ENCODE measurements at places on chromosomes 1 and 21.

- DNase-seq: no peak
Measured at GRCh38 chr1:239483391-239483790, 97.0 kb downstream of the CHRM3 start.

- no peak for DNase-seq
Measured at GRCh38 chr1:239243006-239243405, 143.4 kb upstream of the CHRM3 start.

- DNase-seq: no peak
Measured at GRCh38 chr1:23568608-23569383, 9.5 kb upstream of the ID3 start.

DNA sequence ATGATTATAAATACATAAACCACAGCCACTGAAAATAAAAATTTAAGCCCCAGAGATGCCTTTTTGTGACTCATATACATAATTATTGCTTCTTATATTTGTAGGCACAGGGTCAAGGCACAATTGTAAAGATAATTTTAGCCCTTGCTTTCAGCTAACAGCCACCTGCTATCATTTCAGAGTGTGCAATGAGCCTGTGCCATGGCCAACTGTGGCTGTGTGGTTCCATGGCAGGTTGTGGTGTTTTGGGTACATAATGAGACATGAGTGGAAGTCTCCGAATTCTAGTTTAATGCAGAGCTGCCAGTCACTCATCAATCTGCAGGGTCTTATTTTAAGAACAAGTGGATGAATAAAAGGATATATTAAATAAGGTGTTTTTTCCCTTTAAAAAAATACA is 346.9 kb upstream of the SNX7 start:
- DNase-seq: no peak

DNA sequence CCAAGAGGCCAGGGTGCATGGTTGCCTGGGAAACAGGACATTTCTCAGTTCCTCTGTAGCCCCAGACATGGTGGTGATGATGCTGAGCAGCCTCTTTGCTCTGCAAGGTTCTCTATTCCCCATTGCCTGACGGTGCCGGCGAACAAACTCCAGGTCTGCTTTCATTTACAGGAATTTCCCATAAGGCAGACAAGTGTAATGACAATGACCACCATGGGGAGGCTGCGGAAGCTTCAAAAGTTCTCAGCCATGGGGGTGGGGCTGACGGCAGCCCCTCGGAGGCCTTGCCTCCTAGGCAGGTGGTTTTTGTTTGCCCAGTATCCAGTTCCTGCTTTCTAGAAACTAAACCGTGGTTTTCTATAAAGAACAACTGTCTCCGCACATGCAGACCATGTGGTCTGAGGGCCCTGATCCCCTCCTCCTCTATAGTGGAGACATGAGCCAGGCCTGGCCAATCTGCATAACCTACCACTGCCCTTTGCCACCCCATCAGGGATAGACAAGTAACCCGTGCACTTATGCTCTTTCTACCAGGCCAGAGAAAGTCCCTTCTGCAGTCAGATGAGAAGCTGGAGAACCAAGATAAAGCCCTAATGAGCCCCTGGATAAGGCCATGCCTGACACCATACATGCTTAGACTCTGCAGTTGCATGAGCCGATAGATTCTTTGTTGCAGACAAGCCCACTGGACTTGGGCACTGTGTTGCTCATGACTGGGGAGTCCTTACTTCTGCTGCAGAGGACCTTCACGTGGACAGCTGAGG is 54.1 kb downstream of the LDLRAD2 start:
- DNase-seq: no peak

DNA sequence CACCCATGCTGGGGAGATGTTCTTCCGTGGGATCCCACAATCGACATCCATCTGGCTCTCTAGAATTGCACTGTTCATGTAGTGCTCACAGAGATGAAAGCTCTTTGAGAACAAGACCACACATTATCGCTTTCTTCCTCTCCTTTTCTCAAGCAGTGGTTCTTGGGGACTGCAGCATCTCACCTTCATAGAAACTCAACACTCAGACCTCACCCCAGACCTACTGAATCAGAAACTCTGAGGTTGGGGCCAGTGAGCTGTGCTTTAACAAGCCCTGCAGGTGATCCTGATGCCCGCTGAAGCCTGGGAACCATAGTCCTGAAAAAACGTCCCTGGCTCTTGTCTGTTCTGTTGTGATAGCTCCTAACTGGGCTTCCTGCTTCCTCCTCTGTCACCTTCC is 251.3 kb upstream of the FGGY start:
- DNase-seq: no peak

GRCh38 chr1:211092955-211093354 is 41.0 kb downstream of the KCNH1 start:
- DNase-seq: no peak

- DNase-seq: no peak
Measured at GRCh38 chr1:117036018-117036461, 24.1 kb upstream of the TTF2 start.

GRCh38 chr1:197438010-197438790 is 170.1 kb downstream of the CRB1 start:
- no peak for DNase-seq

GRCh38 chr1:216325946-216326345 is 97.3 kb downstream of the USH2A start:
- no peak for DNase-seq

GRCh38 chr1:180922631-180923015 is 9.9 kb downstream of the KIAA1614 start:
- DNase-seq: no peak

- no peak for DNase-seq
Measured at GRCh38 chr1:95263450-95263849, 29.4 kb downstream of the RWDD3 start.

DNA sequence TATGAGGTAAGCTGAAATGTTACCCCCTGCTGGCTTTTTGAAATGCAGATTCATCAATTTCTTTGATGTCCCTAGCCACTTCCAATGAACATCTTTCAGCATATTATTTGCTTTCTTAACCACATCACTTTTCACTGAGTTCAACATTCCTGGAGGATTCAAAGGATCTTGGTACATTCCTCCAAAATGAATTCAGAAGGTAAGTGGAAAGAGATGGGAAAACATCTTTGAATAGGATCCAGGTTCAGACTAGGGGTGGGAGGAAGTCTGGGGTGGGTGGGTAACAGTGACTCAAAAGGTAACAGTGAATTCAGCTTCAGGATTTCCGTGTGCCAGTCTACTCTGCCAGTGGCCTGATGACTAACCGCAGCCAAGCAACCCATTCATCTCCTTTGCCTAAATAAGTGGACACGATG is 180.7 kb downstream of the ZC3H11B start:
- no peak for DNase-seq

GRCh38 chr1:204634260-204634910 is 51.2 kb downstream of the LRRN2 start:
- no peak for DNase-seq

DNA sequence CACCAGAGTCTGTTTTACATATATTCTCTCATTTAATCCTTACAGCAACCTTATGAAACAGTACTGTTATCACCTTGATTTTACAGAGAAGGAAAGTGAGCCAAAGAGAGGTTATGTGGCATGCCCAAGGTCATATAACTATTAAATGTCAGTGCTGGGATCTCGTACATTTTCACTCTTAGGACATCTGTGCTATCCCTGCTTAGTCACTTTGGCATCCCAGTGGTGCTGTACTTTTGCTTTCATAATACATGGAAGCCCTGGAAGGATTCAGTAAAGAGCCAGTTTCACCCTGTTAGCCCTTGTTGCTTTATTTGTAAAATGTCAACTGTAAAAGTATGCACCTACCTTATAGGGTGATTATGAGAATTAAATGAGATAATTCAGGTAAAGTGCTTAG is 104.4 kb downstream of the NFIA start:
- DNase-seq: no peak

DNA sequence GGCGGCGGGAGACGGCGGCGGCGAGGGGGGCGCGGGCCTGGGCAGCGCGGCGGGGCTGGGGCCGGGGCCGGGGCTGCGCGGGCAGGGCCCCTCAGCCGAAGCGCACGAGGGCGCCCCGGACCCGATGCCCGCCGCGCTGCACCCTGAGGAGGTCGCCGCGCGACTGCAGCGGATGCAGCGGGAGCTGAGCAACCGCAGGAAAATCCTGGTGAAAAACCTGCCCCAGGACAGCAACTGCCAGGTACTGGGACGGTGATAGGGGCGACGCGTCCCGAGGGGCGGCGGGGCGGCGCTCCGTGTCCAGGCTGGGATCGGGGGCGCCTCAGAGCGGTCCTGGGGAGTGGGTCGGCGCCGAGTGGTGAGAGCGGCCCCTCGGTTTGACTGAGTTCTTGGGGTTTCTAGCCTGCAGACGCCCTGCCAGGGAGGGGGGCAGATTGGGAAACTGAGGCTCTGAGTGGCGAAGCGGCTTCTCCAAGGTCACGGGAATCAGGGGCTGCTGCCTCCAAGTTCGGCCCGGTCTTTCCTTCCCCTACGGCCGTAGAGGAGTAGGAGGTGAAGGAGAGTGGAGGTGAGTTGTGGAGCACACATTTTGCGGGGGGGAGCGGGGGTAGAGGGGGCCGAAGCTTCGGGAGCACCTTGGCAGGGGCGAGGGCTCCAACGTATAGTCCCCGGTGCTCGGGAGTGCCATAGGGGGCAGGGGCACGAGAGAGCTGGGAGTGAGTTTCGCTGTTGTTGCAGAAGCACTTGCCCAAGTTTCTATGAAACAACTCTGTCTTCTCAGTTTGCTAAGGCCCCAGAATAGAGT is 508 bp downstream of the RAVER2 start:
- DNase-seq: peak; percentile 14

GRCh38 chr1:84672080-84672854 is 18.0 kb downstream of the SSX2IP start:
- no peak for DNase-seq

DNA sequence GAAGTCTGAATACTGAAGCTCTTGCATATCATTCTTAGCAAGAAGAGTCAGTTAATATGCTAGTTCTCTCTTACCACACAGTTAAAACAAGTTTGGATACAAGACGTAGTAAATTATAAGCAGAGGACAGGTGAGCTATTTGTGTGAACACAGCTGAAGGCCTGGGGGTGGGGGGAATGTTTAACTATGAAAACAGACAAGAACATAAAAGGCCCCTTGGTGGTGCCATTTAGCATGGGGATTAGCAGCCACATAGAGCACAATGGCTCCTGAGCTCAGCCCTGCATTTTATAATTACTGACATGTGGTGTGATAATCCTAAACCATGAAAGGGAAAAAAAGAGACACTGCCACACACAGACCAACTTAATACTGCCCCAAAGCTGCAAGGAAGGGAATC is 94.8 kb downstream of the TGFBR3 start:
- DNase-seq: no peak

DNA sequence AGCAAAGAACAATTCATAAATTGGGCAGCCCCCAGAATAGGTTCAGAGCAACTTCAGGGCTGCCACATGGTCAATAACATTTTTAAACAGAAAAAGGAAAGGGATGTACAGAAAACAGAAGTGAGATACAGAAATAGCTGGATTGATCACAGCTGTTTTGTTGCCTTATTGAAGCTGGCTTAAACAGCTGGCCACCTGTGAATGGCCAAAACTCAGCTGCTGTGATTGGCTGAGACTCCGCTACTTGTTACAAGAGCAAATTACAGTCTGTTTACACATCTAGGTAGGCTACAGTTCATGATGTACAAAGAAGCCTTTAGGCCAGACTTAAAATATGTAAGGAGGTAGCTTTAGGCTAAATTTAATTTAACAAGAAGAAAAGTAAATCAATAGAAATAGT is 11.6 kb upstream of the IFNAR1 start:
- DNase-seq: no peak

GRCh38 chr1:94713472-94714141 is 106.5 kb upstream of the SLC44A3 start:
- DNase-seq: no peak

GRCh38 chr1:21779613-21780521 is 3.1 kb downstream of the USP48 start:
- no peak for DNase-seq

DNA sequence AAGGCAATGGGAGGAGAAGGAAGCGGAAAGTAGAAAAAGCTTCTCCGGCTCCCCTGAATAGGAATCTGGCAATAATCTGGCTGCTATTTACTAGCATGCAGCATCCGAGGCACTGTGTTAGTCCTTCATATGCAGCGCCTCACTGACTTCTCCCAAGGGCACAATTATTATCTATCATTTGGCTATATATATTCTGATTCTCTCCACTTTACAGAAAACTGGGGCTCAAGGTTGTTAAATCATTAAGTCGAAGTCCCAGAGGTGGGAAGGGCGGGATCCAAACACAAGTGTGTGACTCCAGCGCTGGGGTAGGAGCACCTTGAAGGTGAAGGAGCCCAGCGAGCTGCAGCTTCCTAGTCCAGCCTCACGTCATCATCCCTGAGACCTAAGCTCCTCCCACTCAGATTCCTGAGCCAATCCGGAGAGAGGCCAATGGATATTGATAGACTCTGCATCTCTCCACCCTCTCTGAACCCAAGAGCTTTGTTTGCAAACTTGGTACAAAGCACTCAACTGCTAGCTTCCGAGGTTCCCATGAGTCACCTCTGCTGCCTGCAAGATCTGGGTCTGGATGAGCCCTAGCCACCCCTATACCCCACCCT is 16.6 kb upstream of the EYA3 start:
- DNase-seq: peak; percentile 25

- DNase-seq: no peak
Measured at GRCh38 chr21:34557261-34557660, 45.3 kb upstream of the KCNE1 start.

DNA sequence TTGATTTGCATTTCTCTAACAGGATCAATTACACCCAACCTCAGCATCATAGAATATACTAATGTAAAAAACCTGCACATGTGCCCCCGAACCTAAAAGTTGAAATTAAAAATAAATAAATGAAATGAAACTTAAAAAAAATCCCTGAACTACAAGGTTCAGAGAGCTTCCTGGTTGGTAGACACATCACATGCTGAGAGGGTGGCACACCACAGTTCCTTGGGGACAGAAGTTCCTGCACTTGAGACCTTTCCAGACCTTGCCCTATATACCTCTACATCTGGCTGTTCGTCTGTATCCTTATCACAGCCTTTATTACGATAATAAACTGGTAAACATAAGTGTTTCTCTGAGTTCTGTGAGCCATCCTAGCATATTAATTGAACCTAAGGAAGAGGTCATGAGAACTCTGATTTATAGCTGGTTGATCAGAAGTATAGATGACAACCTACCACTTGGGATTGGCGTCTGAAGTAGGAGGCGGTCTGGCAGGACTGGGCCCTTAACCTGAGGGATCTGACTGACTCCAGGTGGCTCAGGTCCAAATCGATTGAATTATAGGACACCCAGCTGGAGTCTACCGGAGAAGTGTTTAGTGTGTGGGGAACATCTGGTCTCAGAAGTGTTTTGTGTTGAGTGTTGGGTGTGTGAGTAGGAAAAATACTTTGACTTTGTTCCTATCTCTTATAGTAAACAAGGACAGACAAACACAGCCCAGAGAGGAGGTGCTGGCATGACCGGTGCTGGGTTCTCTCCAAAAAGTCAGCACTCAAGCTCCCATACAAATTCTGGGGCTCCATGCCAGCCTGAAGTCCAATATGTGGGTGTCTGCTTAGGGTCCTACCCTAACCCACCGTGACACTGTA is 19.0 kb downstream of the C1orf115 start:
- DNase-seq: no peak

- DNase-seq: no peak
Measured at GRCh38 chr21:41825216-41825615, 53.9 kb downstream of the PRDM15 start.
